ENCODE measurements at places on chromosomes 16 and 17. TPM values are rescaled to one million over a fixed set of nuclear protein-coding genes. Genes with fewer than 3 reads are reported as not detected.

The MPP2 gene
- total RNA-seq: 3.5 TPM

The MAPT gene
- total RNA-seq: 1.6 TPM

The CCDC78 gene
- 3.1 TPM for total RNA-seq

The TTC19 gene
- total RNA-seq: 35.9 TPM

The GUCY2D gene
- total RNA-seq: not detected

DNA sequence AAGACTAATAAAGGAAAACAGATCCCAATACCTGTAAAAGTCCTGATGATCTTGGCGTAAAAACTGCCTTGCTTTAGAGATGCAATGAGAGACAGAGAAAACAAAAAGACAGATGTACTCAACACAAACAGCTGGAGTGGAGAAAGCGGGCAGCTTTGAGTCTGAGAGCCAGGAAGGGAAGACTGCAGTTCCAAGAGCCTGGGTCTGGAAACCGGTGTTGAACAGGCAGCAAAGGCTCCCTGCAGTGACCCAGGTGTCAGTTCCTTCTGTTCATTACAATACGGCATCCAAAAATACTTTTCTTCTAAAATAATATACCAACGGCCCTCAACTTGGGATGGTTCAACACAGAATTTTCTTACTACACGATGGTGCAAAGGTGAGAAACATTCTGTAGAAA, 29.6 kb downstream of the VPS53 start:
- no peak for DNase-seq

- DNase-seq: no peak
Measured at GRCh38 chr16:53103811-53104210, 49.0 kb downstream of the CHD9 start.

GRCh38 chr16:66617728-66618127, 13.2 kb downstream of the CMTM3 start:
- DNase-seq: no peak

GRCh38 chr17:70678889-70679288, 509.6 kb downstream of the KCNJ2 start:
- DNase-seq: no peak

- no peak for DNase-seq
Measured at GRCh38 chr16:86257546-86257945, 252.8 kb upstream of the FOXF1 start.

GRCh38 chr17:17545031-17545820, 46.3 kb downstream of the PEMT start:
- DNase-seq: no peak

GRCh38 chr16:79098907-79099306, 501.6 kb downstream of the MAF start:
- DNase-seq: no peak

Data from osteocyte (in vitro differentiated cells).